ENCODE measurements at places on chromosomes 16 and 17.

GRCh38 chr16:87098976-87099720 is 218.0 kb downstream of the C16orf95 start:
- no peak for DNase-seq

- DNase-seq: no peak
Observed at GRCh38 chr16:83624429-83625120, 183.2 kb upstream of the HSBP1 start.

- DNase-seq: no peak
Observed at GRCh38 chr17:32495359-32496231, 8.8 kb downstream of the CDK5R1 start.

- no peak for DNase-seq
Observed at GRCh38 chr16:16018705-16019104, 69.3 kb downstream of the ABCC1 start.

DNA sequence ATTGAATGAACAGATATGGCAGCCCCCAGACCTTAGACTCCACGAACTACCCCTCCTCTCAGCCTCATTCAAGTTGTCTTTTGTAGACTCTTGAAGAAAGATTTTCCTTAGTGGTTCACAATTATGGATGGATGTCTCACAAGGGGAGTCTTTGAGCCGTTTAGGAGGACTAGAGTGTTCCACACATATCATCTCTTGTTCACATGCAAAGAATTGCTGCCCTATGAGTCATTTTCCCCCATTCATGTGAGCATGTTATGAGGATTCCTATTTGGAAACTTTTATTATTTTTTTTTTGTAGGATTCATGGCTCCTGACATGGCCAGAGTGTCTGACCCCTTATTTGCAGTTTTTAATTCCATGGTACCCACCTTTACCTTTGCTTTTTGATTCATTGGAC is 237.1 kb downstream of the SHISA9 start:
- no peak for DNase-seq

- no peak for DNase-seq
Observed at GRCh38 chr16:75019007-75019406, 20.2 kb downstream of the ZNRF1 start.

DNA sequence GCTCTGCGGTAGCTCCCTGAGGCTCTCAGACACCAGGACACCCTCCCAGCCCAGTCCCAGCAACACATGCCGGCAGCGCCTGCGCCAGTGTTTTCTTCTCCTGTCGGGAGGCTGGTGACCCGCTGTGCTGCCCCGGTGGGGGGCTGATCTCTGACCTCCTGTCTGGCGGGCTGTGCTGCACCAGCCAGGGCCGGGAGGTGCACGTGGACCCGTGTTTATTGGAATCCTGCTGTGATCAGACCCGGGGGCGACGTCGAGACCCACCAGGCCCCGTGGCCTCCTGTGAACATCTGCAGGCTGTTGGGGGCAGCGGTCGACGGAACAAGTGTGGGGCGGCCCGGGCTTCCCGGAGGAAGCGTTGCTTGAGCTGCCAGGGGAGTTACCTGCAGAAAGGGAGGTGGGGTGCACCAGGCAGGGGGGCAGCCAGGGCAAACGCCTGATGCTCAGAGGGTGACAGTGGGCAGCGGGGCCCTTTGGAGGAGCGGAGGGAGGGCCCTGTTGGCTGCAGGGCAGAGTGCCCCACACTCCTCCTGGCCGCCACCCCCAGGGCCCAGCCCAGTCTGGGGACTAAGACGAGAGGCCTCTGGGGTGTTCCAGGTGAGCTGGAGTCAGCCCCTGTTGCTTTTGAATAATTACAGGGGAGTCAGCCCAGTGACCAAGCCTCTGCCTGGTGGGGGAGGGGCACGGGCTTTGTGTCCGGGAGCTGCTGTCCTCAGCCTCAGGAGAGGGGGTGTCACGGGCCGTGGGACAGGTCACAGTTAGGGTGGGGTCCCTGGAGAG is 2.3 kb upstream of the SSTR5 start:
- DNase-seq: no peak

- no peak for DNase-seq
Observed at GRCh38 chr17:72474719-72475477, 354.1 kb downstream of the SOX9 start.

GRCh38 chr16:62256406-62256805 is 220.2 kb upstream of the CDH8 start:
- DNase-seq: no peak

GRCh38 chr17:8649157-8650118 is 18.9 kb upstream of the MYH10 start:
- DNase-seq: no peak

GRCh38 chr16:1193825-1194581 is 31.1 kb downstream of the TPSG1 start:
- no peak for DNase-seq

DNA sequence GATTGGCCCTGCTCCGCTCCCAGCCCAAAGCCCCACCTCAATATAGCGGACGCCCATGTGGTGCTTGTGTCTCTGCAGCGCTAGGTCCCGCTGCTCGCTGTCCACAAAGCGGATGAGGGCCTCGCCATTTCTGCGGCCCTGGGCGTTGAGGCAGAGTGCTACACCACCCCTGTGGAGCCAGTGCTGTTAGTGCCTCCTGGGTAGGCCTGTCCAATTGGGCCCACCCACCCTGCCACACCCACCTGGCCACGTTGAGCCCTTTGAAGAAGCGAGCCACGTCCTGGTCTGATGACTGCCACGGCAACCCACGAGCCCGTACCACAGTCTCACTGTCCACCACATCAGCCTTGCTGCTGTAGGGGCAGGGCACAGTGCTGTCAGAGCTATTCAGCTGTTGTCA is 3.6 kb downstream of the ESRP2 start:
- DNase-seq: no peak
